ENCODE measurements at places on chromosomes 6 and 20.

DNA sequence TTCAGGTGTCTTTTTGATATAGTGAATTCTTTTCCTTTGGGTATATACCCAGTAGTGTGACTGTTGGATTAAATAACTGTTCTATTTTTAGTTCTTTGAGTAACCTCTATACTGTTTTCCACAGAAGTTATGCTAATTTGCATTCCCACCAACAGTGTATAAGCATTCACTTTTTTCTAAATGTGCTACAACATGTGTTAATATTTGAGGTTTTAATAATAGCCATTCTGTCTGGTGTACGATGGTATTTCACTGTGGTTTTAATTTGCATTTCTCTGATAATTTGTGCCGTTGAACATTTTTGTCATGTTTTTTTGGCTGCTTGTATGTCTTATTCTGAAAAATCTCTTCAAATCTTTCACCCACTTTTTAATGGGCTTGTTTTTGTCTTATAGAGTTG lies 563.5 kb downstream of the GRIK2 start:
- no peak for DNase-seq

DNA sequence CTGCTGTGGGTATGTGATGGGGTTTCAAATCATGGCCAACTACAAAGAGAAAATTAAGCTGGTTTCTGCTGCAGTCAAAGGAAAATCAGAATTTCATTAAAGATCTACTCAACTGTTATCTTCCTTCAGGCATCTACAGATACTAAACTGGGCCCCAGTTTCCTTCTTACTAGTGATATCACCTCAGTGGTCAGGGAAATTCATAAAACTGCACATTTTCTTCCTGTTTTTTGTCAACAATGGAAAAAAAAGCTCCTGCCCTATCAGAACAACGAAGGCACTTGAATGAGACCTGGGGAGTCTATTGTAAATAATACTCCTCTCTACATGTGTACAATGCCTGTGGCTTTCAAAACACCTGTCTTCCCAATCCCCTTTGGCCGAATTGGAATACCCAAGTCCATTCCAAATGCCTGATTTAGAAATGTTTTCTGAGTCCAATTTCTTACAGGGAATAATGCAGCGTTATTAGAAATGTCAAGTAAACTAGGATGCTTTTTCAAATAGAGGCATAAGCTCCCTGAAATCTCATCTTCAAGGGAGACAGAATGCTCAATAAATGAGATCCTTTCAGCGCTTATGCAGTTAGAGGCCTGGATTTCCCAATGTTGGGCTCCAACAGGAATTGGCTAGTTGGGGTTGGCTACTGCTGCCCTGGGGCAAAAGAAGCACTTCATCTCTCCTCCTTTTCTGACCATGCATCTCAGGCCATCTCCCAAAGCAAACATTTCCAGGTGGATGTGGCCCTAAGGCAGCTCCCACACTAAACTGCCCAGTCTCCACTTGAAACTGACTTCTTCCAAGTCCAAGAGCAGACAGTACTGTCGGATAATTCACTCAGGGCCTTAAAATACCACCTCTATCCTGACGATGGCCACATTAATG lies 143.3 kb downstream of the NFATC2 start:
- no peak for DNase-seq

DNA sequence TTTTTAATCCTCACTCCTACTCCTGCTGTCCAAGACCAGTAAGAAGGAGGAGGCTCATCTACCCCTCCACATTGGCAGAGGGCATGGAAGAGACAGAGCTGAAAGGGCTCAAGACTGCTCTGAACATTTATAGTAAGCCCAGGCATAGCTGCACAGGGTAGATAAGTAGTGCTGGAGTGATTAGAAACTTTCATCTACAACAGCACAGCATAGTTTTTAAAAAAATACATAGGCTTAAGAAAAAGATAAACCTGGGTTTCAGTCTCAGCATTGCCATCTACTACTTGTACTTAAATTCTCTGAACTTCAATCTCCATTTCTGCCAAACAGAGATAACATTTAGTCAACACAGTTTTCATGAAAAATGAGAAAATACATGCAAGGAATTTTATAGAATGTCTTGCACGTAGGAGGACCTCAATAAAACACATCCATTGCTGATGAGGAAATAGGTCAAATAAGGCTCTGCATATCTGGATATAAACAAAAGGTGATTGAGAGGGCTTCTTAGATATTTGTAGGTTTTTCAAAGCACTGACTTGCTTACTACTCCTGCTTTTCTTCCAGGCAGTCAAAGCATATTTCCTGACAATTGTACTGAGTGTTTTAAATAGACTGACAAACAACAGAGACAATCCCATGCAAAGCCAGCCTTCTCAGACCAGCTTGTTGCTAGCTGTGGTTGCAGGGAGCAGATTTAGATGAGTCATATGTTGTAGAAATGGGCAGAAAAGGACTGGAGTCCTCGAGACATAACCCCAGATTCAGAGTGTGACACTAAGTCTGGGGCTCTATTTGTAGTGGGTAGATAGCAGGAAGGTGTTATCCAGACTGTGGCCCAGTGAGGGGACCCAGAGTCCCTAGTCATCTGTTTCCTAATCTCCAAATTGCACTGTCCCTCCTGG lies 107.4 kb upstream of the TAB2 start:
- peak; percentile 68 for DNase-seq

DNA sequence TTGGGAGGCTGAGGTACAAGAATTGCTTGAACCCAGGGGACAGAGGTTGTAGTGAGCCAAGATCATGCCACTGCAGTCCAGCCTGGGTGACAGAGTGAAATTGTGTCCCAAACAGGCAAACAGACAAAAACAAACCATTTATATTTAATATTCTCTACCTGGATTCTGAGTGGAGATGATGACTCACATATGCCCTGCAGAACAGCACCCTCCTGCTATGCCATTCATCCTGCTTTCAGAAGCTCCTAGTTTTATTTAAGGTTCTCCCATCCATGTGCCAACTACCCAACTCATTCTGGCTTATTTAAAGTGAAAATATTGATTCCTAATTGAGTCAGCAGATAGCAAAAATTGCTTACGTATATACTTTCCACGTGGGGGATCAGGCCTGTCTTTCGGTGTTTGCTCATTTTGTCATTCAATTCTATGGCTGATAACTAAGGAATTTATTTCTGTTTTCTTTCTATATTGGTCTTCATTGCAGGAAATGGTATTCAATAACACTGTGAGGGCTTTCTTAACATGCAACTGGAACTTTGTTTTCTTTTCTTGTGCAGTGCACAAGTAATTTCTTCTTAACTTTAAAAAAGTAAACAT lies 459.1 kb upstream of the JAG1 start:
- no peak for DNase-seq

- peak; percentile 77 for DNase-seq
These were observed 882 bp upstream of the FAM184A start for GRCh38 chr6:119079283-119079809.
